ENCODE measurements at places on chromosomes 4 and X.

DNA sequence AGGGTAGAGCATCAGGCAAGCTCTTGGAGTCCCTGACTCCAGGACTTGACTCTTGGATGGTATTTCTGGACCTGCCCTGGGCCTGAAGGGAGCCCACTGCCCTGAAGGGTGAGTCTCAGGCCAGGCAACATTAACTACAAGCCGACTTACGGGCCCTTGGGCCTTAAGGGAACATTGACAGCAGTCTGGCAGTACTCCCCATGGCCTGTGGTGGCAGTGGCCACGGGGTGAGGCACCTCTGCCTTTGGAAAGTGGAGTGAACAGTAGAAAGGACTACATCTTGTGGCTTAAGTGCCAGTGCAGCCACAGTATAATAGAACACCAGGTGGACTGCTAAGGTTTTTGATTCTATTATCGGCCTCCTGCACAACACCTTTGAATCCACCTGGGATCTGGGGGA, 36.3 kb downstream of the SH3BGRL start:
- no peak for DNase-seq

DNA sequence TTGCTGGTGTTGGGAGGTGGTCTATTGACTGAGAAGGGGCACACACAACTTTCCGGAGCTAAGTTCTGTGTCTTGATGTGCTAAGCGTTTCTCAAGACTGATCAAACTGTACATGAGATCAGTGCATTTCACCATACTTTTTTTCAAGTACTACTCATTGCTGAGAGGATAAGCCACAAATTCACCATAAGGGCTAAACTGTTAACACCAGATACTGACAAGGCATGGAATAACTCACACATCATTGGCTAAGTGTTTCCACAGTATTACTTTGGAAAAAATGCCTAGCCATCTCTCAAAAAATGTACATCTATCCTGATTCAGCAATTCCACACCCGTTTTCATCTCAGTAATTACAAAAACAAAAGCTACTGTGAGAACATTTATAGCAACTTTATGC, 13.0 kb downstream of the RBMX start:
- no peak for DNase-seq

- no peak for DNase-seq
Observed at GRCh38 chr4:5638976-5639375, 69.4 kb downstream of the EVC2 start.

- DNase-seq: no peak
Observed at GRCh38 chrX:145990051-145990450, 172.4 kb downstream of the SLITRK2 start.

GRCh38 chr4:52841682-52842456, 20.2 kb upstream of the RASL11B start:
- no peak for DNase-seq

Measured in mucosa of descending colon (tissue), 3 donors.